ENCODE measurements at places on chromosomes 5 and 9. TPM values are rescaled to one million over a fixed set of nuclear protein-coding genes. Genes with fewer than 3 reads are reported as not detected.

Gene GABRB2
- 0.09 TPM for polyA plus RNA-seq

Gene FST
- 7.2 TPM for polyA plus RNA-seq

GRCh38 chr9:115495052-115495635 lies 377.2 kb upstream of the TNC start:
- DNase-seq: no peak
- H3K36me3 ChIP-seq: no peaks in the 10 kb centered on the region
- no peak overlapping the region for H3K27ac ChIP-seq

DNA sequence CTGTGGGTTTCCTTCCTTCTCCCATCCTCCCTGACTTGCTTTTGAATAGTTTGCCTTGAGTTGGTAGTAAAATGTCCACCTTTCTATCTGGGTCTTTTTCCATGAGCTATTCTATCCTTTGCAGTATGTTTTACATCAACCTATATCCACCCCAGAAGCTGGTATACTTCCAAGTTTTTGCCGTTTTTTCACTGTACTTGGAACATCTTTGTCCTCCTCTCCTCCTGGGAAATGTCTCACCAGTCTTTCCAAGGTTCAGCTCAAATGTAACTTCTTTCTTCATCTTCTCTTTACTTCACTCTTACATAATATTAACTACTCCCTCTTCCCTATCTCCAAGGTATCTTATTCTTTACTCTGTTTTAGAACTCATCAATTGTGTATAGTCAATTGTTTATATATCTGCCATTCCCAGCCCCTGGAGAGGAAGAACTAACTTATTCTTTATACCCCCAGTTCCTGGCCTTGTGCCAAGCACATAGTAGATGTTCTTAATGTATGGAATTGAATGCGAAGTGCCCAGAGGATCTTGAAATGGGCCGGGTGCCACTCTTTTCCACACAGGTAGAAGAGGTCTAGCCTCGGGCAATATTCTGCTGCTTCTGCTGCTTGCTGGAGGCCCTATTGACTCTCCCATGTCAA lies 34.9 kb upstream of the SLC1A3 start:
- H3K27ac ChIP-seq: no peak overlapping the region
- H3K27me3 ChIP-seq: no peaks in the 10 kb centered on the region
- no peak for DNase-seq
- H3K36me3 ChIP-seq: no peaks in the 10 kb centered on the region
- no peaks in the 10 kb centered on the region for H3K4me1 ChIP-seq
- no peak overlapping the region for H3K4me3 ChIP-seq

DNA sequence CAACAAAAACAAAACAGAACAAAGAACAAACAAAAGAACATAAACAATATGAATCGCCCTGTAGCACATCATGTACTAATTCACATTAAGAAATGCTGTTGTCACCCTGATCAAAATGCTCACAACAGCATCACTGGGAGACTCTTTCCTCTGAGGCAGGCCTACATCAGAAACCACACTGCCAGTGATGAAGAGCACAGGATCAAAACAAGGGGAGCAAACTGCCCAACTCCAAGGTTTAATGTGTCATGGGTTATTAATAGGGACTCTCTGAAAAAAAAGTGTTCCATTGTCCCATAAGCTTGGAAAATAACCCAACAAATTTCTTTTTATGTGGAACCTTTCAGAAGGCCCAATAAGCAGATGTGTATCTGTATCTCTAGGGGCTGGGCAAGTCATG lies 74.2 kb downstream of the PTPN3 start:
- no peak overlapping the region for H3K4me3 ChIP-seq
- no peaks in the 10 kb centered on the region for H3K27me3 ChIP-seq
- no peak for DNase-seq

DNA sequence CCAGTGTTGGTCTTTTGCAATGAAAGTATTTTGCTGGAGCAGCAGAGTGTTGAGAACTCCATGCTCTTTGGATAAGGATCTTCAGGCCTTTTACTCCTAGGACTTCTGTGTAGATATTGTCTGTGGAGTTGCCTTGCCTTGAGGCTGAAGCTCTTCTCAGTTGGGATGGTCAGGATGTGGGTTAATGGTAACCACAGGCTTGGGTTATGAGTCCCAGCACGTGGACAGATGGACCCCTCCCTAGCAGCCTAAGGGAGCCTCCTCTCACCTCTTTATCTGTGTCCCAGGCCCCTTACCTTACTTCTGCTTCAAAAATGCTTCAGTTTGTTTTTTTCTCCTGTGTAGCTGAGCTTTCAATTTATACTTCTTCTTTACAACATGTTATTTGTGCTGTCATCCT lies 109.9 kb downstream of the MEGF10 start:
- H3K36me3 ChIP-seq: no peaks in the 10 kb centered on the region
- H3K4me3 ChIP-seq: no peak overlapping the region
- no peaks in the 10 kb centered on the region for H3K4me1 ChIP-seq
- no peak for DNase-seq

DNA sequence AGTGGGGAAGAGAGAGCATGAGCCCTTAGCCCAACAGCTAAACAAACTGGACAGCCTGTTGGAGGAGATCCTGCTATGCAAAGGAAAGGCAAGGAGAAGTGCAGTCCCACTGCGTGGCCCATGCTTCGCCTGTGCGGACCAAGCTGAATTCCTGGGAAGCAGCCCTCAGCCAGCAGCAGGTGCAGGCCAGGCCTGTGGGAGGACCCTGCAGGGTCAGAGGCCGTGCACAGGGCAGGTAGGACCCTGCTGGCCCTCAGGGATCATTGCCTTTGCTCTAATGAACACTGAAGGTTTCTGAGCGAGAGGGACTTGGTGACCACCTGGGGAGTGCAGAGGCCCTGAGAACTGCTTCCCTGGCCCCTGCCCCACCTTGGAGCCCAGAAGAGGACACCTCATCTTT lies 6.0 kb upstream of the SLC6A19 start:
- no peaks in the 10 kb centered on the region for H3K4me1 ChIP-seq
- no peaks in the 10 kb centered on the region for H3K27me3 ChIP-seq
- H3K4me3 ChIP-seq: no peak overlapping the region
- DNase-seq: no peak
- H3K27ac ChIP-seq: no peak overlapping the region
- no peaks in the 10 kb centered on the region for H3K36me3 ChIP-seq

- H3K4me1 ChIP-seq: peaks cover 61% of the 10 kb centered on the region
- H3K36me3 ChIP-seq: peaks cover 2% of the 10 kb centered on the region
- H3K27me3 ChIP-seq: no peaks in the 10 kb centered on the region
- DNase-seq: no peak
Observed at GRCh38 chr5:80189201-80189600, 66.6 kb downstream of the SERINC5 start.

DNA sequence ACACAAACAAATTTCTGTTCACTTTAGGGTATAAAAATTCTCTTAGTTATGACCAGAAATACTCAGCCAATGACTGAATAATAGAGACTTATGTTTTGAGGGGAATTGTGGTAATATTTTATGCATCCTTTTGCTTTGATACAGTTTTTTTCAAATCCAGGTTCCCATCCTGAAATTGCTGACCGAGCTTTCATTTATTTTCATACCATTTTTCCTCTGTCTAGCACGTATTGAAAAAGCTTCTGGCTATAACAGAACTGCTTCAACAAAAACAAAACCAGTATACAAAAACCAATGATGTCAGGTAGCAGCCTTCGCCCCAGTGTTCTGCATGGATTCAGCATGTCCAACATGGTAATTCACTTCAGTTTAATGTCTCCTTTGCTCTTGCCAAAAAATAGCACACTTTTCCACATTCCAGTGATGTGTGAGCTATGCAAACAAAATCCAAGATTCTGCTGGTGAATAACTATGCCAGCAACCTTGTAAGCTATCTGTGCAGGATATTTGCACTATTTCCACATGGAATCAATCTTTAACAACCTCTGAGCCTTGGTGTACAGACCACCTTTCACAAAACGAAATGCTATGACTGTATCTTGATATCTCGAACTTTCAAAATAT lies 22.0 kb downstream of the CCNH start:
- no peak for DNase-seq
- H3K27me3 ChIP-seq: no peaks in the 10 kb centered on the region
- H3K4me1 ChIP-seq: no peaks in the 10 kb centered on the region
- H3K27ac ChIP-seq: no peak overlapping the region
- H3K4me3 ChIP-seq: no peak overlapping the region
- peaks cover 95% of the 10 kb centered on the region for H3K36me3 ChIP-seq

GRCh38 chr9:127033061-127033460 lies 89.4 kb downstream of the ANGPTL2 start:
- DNase-seq: no peak
- no peaks in the 10 kb centered on the region for H3K27me3 ChIP-seq
- H3K36me3 ChIP-seq: peaks cover 3% of the 10 kb centered on the region
- H3K4me3 ChIP-seq: no peak overlapping the region
- no peaks in the 10 kb centered on the region for H3K4me1 ChIP-seq

Data from thymus (tissue), 14 donors.